NCI-H1436 (cell line): ENCODE measurements at places on chromosomes 4 and X.

GRCh38 chr4:151218343-151218742, 58.6 kb upstream of the PRSS48 start:
- no peak for DNase-seq

- no peak for DNase-seq
Observed at GRCh38 chr4:84286048-84286447, 213.0 kb downstream of the NKX6-1 start.

- DNase-seq = no peak
Observed at GRCh38 chrX:101685923-101686322, 26.3 kb upstream of the ARMCX2 start.

GRCh38 chrX:626745-627509, 3.7 kb upstream of the SHOX start:
- DNase-seq = no peak

DNA sequence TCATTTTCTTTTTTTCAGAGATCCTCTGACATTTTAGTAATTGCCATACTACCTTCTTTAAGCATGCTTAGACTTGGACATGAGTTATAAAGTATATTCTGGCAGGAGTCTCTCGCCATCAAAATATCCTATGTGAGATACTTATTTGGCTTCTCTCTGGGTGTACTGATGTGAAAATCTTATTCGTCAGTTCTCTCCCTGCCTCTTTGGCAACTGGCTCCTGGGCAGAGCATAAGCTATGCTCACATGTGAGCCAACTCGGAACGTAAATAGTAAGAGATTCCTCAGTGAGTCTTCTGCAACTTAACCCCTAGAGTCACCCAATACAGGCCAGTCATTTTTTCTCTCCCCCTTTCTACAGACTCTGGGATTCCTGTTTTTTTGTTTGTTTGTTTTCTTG, 91.6 kb downstream of the MAGEB17 start:
- no peak for DNase-seq

- peak; percentile 37 for DNase-seq
Observed at GRCh38 chr4:1792832-1793495, at the start of gene FGFR3. TSS of gene FGFR3 (plus strand) at chr4:1793293. CDS start at chr4:1793935, 642 bp downstream.

DNA sequence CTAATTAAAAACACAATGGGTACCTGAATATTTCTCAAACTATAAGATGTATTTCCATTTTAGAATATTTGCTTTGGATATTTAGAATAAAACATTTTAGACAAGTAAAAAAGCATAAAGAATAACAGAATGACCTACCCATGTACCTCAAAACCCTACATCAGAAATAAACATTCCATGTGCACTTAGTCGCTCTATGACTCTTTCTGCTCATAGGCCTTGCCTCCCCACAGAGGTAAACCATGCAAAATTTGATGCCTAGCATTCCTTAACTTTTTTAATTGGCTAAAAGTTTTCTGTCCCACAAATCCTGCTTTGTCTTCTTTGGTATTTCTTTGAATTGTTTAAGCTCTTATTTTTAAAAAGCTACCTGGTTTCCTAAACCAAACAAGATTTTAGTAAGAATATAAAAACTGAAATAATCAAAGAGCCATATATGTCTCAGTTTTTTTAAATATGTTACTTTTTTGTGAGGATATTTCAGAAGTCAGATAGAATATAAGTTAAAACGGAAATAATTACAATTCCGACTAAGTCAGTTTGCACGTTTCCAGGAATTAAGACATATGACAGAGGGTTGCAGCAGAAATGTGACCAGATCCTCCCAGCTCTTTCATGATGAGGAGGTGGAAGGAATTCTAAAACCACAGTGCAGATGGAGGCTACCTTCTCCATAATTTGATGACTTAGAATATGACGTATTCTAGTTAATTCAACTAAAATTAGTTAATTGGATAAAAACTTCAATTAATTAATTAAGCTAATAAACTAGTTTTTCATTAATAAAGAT, 102.5 kb downstream of the FIP1L1 start:
- DNase-seq = no peak

GRCh38 chrX:15815779-15816437, 25.6 kb downstream of the ZRSR2 start:
- DNase-seq = no peak

DNA sequence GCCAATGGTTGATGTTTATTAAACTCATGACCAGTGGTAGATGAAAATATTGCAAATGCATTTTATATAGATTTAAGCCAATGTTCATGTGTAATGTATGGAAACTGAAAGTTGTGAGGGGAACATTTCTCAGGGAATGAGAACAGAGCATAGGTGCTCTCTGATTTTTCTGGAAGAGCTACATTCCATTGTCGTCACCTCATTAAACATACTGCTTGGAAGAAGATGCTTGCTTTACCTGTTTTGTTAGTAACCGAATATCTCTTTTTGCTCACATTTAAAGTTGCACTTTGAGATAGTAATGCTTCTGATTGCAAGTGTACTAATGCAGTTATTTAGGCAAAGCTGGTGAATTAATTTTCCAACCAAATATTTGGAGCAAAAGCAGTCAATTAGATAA, 93.8 kb upstream of the CLCN4 start:
- DNase-seq = no peak
